ENCODE measurements at places on chromosomes 11 and 22. TPM values are rescaled to one million over a fixed set of nuclear protein-coding genes. Genes with fewer than 3 reads are reported as not detected.

GRCh38 chr22:39431216-39431801 lies 25.5 kb upstream of the MGAT3 start:
- no peak for DNase-seq

GRCh38 chr11:107018219-107018901 lies at the start of gene GUCY1A2:
Gene GUCY1A2, minus strand, starts transcription at chr11:107018476. Its CDS starts 421 bp downstream, at chr11:107018055.
- DNase-seq, result peak; percentile 43

GRCh38 chr22:49093192-49093880 lies 734.3 kb downstream of the BRD1 start:
- no peak for DNase-seq

- DNase-seq, result no peak
These were observed 2.9 kb downstream of the OR51V1 start for GRCh38 chr11:5197536-5197935.

GRCh38 chr11:62560566-62561103 lies 13.1 kb downstream of the EEF1G start:
- DNase-seq, result peak; percentile 84

GRCh38 chr22:26777156-26777801 lies 119.9 kb downstream of the MIAT start:
- no peak for DNase-seq

- no peak for DNase-seq
These were observed 67.2 kb downstream of the PRCP start for GRCh38 chr11:82832983-82833382.

DNA sequence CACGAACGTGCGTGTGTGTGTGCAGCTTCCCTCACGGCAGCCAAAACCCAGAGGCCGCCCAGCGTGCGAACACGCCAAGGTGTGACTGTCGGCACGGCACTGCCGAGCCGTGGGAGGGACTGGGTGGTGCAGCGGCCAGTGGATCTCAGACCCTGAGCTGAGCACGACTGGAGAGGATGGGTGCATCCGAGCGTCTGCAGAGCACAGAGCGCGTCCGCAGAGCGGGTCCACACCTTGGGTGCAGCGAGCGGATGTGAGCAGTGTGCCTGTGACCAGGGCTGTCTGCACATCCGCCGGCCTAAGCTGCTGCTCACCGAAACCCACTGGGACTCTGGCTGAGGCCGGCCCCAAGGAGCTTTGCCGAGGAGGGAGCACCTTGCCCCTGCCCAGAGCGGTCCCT lies 22.7 kb downstream of the PTDSS2 start:
- no peak for DNase-seq

DNA sequence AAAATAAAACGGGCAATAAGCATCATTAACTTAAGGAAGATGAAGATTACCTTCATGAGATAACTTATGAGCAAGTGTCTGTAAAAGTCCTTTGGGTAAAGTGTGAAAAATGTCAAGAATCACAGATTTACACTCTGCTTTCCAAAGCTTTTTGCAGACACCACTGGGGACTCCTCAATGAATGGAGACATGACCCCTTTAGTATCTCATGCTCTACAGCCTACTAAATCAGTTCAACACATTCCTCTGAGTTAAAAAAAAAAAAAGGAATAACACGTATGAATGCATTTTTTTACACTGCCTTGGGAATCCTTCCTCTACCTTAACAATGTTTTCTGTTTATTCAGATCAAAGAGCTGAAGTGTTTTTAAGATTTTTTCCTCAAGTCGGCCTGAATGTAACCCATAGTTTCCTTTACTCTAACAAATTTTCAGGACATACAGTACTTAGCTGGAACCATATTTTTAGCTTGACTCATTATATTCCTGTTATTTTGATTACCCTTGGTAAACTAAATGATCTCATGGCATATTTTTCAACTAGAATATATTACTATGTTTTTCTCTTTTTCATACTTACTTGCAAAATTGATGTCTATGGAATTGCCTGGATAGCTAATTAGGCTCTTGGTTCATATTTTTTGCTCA lies 25.9 kb upstream of the RAB30 start:
- no peak for DNase-seq

- peak; percentile 33 for DNase-seq
These were observed 97.9 kb downstream of the MORC2 start for GRCh38 chr22:30870451-30871345.

DNA sequence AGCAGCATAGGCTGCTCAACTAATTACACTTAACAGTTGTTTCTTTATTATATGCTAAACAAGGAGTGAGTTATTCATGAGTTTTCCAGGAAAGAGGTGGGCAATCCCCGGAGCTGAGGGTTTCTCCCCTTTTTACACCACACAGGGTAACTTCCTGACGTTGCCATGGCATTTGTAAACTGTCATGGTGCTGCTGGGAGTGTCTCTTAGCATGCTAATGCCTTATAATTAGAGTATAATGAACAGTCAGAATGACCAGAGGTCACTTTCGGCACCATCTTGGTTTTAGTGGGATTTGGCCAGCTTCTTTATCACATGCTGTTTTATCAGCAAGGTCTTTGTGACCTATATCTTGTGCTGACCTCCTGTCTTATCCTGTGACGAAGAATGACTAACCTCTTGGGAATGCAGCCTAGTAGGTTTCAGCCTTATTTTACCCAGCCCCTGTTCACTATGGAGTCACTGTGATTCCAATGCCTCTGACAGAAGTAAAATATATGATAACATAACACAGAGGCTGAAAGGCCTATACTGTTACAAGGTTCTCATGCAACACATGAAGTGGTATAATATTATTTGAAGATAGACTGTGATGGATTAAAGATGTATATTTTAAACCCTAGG lies 41.3 kb upstream of the RDX start:
- no peak for DNase-seq

- no peak for DNase-seq
These were observed 805 bp upstream of the QSER1 start for GRCh38 chr11:32891657-32892354.

Gene CNGA4
- 1.1 TPM for total RNA-seq

Gene MS4A3
- not detected for total RNA-seq

Data from Peyer's patch (tissue), 4 donors.